Panc1 (cell line): ENCODE measurements at places on chromosomes 16 and 17. TPM values are rescaled to one million over a fixed set of nuclear protein-coding genes. Genes with fewer than 3 reads are reported as not detected.

MFAP4 gene
- total RNA-seq: 0.92 TPM

LITAF gene
- 85.2 TPM for total RNA-seq

DNA sequence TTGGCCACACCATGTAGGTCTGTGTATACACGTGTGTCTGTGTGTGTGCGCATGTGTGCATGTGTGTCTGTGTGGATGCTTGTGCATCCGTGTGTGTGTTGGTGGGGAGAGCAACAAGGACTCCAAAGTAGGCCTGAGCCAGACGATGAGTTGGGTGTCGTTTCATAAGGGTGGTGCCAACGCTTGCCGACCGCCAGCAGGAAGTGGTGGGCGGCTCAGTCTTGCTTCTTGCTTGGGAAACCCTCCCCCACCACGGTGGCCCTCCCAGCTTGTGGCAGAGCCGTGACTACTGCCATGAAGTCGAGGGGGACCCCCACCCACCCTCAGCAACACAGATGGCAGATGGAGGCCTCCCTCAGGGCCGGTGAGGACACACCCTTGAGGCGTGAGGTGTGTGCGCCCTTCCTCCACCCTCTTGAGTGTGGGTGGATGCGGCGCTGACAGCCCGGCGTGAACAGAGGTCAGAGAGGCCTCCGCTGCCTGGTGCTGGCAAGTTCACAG, 17.5 kb downstream of the SBK1 start:
- no peak overlapping the region for H3K4me3 ChIP-seq
- no peak overlapping the region for H3K27ac ChIP-seq
- H3K36me3 ChIP-seq: no peaks in the 10 kb centered on the region
- no peaks in the 10 kb centered on the region for H3K27me3 ChIP-seq
- no peak for DNase-seq
- H3K4me1 ChIP-seq: no peaks in the 10 kb centered on the region

DNA sequence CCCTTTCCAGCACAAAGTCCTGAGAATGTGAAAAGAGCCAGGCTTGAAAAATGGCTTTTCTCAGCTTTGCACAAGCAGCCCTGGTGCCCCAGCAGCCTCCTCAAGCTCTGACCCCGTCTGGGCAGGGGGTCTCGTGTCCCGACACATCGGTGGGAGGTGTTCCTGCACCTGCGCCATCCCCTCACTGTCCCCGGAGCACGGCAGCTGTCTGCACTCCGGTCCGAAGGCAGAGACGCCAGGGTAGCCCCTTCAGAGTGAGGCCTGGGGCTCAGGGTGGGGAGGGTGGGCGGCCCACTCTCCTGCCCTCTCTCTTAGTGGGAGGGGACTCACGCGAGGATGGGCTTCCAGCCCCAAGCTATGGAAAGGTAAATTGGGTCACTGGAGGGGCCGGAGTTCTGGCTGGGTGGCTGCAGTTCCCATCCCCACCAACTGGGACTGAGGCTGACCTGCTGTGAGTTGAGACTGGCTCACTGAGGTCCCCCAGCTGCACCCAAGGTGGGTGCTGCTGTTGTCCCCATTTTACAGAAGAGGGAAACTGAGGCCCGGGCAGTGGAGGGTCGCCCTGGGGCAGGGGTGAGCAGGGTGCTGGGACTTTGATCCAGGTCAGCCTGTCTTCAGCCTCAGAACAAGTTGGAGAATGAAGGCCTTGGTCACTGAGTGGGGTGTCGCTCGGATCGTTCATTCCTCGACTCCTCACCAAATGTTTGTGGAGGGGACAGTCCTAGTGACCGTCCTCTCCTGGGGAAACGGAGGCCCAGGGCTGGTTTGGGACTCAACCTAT, 2.3 kb upstream of the BAIAP3 start:
- no peak for DNase-seq
- peaks cover 17% of the 10 kb centered on the region for H3K4me1 ChIP-seq
- peak overlapping the region; percentile 43 for H3K4me3 ChIP-seq
- no peaks in the 10 kb centered on the region for H3K36me3 ChIP-seq

- H3K4me3 ChIP-seq: no peak overlapping the region
- H3K4me1 ChIP-seq: no peaks in the 10 kb centered on the region
- H3K36me3 ChIP-seq: no peaks in the 10 kb centered on the region
- DNase-seq: no peak
These were observed 1.6 kb downstream of the MPO start for GRCh38 chr17:58279016-58279711.

DNA sequence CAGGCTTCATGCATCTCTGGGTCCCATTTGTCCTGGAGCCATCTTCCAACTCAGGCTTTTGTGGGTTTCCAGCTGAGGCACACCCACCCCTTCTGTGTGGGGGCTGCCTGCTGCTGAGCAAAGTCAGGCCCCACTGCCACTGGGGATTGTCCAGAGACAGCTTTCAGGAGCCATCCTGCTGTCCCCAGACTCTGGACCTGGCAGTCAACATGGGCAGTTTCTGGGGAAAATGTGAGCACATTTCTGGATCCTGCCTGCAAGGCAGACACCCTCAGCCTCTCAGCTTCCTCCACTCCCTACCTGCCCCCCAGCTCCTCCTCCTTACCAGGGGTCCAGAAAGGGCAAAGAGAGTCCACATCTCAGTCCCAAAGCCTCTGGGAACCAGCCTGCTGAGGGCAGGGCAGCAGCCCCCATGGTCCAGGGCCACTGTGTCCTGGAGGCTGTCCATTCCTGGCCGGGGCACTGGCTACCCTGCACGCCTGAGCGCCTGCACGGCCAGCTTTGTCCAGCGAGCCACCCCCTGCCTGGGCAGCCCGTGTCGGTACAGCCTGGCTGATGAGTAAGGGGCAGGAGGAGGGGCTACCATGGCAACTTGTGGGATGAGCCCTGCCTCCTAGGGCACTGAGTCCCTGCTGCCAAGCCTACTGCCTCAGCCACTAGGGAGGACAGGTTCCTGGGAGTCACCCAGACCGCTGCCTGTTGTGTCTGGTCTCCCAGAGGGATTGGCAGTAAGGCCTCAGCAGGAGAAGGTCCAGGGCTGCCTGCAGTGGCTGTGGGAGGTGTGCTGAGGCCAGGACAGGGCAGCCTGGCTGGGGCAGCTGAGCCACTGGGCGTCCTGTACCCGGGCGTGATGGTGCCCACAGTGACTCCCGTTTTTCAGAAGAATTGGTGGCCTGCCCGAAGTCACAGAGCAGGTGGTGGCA, at the start of gene SLC47A2:
TSS of gene SLC47A2 (minus strand) at position 477 of the 923 bp plus-strand sequence. CDS start at position 448, 29 bp downstream.
- H3K36me3 ChIP-seq: no peaks in the 10 kb centered on the region
- DNase-seq: no peak
- no peak within 1 kb of the TSS for H3K4me3 ChIP-seq
- peaks cover 3% of the 10 kb centered on the region for H3K4me1 ChIP-seq
- H3K27ac ChIP-seq: no peak within 1 kb of the TSS
